Stimulated activated CD4-positive, alpha-beta T cell treated with anti-CD3 and anti-CD28 coated beads, Interleukin-15, amount 100 ng/mL, for 1 hour (primary cell): ENCODE measurements at places on chromosomes 6 and 20.

DNA sequence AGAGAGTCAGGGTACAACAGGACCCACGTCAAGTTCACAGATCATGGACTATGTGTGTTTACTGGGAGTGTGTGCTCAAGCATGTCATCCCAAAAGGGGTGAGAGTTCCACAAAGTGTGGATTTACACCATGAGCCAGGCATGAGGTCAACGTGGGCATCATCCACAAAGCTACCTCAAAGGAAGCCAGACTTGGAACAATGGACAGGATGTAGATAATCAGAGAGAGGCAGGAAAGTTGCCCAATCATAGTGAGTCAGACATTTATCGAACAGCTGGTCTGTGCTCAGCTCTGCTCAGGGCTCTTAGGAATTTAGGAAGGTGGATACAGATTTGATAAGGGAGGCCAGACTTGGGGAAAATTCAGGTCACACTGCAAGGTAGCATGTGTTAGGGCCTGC, 317.2 kb upstream of the CDYL start:
- DNase-seq = no peak

- DNase-seq = no peak
Measured at GRCh38 chr20:38164624-38165088, 414 bp downstream of the TGM2 start.

DNA sequence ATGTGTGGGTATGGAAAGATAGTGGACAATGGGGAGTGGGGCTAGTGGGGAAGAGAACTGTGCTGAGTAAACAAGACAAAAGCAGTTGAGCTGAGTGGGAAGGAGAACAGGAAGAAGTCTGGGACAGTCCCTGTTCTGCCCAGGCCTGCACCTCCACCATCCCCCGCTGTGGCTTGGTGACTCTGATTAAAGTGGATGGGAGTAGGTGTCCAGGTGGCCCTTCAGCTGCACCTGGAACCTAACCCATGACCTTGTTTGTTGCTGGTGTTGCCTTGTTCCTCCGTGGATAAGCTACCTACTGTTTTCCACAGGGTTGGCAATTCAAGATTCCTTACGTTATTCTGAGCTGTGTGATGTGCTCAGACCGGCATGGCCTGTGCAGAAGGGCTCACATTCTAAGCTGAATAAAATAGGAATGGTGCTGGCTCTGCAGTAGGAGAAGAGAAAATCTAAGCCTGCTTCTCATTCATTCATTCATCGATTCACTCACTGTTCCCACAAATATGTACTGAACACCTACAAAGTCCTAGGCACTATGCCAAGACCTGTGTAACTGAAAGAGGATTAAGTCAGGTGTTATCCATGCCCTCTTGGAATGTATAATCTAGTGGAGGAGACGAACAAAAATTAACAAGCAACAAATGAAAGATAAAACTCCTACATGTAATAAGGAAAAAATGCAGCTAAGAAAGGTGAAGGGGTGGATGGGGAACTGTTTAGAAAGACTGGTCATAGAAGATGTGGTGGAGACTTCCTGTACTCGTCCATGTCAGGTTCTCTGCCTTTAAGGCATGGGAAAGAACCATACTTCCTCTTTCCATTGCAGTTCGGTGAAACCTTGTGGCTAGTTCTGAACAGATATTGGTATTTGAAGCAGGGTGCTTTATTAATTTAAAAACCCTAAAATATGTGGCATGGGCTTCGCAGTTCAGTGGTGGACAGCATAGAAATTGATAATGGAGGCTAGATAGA, 10.1 kb upstream of the CALHM6 start:
- no peak for DNase-seq

- no peak for DNase-seq
Measured at GRCh38 chr6:25165800-25166199, 113.4 kb upstream of the CARMIL1 start.

GRCh38 chr6:6006428-6007365, at the start of gene NRN1:
NRN1 (minus strand) TSS chr6:6006925; CDS start chr6:6006749, 176 bp downstream.
- no peak for DNase-seq

- DNase-seq = no peak
Measured at GRCh38 chr6:153028963-153029362, 26.5 kb upstream of the MTRF1L start.

DNA sequence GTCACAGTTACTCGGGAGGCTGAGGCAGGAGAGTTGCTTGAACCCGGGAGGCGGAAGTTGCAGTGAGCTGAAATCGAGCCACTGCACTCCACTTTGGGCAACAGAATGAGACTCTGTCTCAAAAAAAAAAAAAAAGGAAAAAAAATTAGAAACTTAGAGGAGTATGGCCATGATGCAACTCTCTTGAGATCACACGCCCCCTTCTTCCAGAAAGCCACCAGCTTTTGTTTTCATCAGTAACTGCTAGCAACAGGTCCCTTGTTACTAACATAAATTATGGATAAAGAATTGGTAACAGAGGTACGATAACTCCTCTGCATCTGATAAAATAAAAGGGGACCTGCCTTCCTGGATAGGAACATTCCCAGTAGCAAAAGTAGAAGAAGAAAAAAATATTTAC, 308.2 kb downstream of the CD83 start:
- DNase-seq = no peak
